ENCODE measurements at places on chromosomes 5 and 9. TPM values are rescaled to one million over a fixed set of nuclear protein-coding genes. Genes with fewer than 3 reads are reported as not detected.

DNA sequence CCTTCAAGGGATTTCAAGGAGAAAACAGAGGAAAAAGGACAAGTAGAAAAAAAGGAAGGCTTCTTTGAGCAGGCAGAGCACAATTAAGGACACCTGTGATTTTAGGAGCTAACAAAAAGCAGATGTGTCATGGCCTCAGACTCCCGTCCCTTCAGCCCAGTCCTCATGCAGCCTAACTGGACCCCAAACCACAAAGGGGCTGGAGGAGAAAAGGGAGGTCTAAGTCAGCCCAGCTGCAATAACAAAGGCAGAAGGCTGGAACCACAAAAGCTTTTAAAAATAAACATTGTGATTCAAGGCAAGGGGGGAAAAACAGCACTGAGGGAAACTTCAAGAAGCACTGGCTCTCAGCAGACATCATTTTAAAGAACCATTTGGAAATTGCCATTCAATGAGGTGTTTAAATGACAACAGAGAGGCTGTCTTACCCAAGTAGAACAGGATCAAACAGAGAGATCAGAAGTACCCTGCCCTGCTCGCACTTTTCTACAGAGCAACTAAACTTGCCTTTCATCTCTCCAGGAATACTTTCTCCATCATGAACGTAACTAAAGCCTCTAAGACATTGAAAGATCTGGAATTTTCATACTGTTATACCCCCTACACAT is 89.3 kb downstream of the SEMA5A start:
- no peak for DNase-seq

GRCh38 chr5:39485079-39485478 is 60.3 kb upstream of the DAB2 start:
- DNase-seq: no peak

DNA sequence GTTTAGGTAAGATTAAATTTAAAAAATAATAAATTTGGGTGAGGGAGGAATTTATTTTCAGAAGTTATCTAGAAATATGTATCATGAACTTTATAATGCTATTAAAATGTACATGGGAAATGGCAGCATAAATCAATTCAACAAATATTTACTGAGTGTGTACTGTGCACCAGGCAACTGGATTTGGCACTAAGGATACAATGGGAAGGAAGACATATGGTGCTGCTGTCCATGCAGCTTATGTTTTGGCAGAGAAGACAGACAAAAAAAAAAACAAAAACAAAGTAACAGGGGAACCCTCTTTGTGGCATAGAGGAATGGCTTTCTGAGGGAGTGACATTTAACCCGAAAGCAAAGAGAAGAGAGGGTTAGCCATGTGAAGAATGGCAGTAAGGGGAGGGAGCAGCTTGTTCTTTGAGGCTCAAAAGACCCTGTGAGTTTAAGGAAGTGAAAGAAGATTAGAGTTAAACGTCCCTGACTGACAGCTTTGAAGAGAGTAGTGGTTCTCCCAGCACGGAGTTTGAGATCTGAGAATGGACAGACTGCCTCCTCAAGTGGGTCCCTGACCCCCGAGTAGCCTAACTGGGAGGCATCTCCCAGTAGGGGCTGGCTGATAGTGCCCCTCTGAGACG is 23.9 kb downstream of the CNTRL start:
- no peak for DNase-seq

Gene KYAT1
- 9.7 TPM for total RNA-seq

GRCh38 chr9:2496934-2497333 is 124.7 kb upstream of the VLDLR start:
- DNase-seq: no peak

DNA sequence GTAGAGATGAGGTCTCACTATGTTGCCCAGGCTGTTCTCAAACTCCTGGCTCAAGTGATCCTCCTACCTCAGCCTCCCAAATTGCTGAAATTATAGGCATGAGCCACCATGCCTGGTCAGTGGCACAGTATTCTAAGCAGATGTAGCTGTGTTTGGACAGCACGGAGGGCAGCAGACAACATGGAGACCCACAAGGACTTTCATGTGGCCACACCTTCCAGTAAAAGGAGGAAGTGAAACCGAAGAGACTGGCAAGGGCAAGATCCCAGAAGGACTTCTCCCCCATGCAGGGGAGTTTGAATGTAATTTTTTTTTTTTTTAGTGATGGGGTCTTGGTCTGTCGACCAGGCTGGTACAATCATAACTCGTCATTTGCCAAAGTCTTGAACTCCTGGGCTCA is 172.2 kb downstream of the TRPM3 start:
- no peak for DNase-seq

Gene SLIT3
- 40.2 TPM for total RNA-seq

Gene PLCXD3
- 4.7 TPM for total RNA-seq

DNA sequence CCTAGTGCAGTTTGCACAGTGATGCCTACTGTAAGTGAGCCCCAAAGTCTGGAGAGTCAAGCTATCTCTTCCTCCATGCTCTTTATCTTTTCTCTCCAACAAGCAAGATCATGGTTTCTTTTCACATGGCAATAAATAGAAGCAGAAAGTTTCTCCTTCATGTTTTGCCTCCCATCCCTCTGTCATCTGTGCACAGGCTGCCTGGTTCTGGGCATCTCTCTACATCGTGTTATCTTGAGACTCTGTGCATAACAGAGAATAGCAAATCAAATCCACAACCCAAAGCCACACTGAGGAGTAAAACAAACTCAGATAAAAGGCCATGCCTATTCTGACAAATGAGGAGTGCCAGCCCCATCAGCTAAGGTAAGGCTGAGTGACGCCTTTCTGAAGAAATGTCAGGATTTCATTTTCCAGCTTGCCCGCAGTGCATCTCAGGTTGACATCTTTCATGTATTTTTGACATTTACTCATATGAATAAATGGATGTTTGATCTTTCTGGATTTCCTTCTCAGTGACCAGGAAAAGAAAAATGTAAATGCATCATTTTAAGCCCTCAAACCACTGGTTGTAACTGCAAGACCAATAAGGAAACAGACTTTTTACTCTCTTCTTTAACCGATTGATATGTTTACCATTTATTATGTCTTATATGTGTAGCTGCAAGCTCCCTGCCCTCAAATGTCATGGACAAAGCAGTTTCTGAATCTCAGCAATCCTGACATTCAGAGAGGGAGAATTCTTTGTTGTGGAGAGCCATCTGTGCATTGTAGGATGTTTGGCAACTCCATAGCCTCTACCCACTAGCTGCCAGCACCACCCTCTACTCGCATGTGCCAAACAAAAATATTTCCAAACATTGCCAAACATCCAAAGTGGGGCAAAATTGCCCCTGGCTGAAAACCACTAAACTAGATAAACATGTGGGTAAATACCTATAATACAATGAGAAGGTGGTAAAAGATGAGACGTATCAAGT is 49.2 kb upstream of the ACO1 start:
- DNase-seq: no peak

Gene IL5
- not detected for total RNA-seq

DNA sequence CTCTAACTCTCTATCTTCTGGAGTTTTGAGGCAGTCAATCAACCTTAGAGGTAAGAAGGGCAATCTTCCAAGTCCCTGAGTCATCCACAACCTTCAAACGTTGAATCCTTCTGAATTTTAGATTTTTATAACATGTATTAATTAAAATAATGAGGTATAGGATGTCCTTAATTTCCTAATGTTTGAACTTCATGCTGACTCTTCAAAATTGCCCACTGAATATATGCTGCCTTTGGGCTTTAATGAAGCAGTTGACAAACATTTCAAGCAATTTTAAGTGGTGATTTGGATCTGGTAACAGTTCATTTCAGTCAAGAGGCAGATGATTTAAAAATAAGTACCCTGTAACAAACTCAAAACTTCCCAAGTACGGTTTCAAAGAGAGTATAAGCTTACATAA is 26.0 kb downstream of the ERP44 start:
- DNase-seq: no peak

DNA sequence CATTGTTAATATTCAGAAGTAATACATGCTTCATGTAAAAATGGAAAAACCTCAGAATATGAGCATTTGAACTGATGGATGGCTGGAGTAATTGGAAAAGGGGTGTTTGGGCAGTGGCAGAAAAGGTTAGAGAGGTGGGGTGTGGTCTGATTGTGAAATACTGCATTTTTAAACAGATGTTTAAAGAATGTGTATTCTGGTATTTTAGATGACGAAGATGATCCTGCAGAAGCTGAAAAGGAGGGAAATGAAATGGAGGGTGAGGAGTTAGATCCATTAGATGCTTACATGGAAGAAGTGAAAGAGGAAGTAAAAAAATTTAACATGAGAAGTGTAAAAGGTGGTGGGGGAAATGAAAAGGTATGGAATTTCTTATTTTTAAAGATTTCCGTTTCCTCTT is 18.8 kb downstream of the DDX46 start:
- no peak for DNase-seq

Gene TMEM174
- not detected for total RNA-seq

Gene CLK4
- 23.7 TPM for total RNA-seq

- no peak for DNase-seq
Measured at GRCh38 chr5:11319836-11320580, 559.0 kb upstream of the DAP start.

GRCh38 chr5:57887851-57888621 is 405.4 kb upstream of the ACTBL2 start:
- DNase-seq: peak; percentile 44
